Activated naive CD4-positive, alpha-beta T cell (primary cell): ENCODE measurements at places on chromosomes 16 and 17.

- no peak for DNase-seq
Observed at GRCh38 chr17:83177611-83178532, 98.5 kb downstream of the METRNL start.

- no peak for DNase-seq
Observed at GRCh38 chr16:69763599-69763942, 1.4 kb downstream of the WWP2 start.

DNA sequence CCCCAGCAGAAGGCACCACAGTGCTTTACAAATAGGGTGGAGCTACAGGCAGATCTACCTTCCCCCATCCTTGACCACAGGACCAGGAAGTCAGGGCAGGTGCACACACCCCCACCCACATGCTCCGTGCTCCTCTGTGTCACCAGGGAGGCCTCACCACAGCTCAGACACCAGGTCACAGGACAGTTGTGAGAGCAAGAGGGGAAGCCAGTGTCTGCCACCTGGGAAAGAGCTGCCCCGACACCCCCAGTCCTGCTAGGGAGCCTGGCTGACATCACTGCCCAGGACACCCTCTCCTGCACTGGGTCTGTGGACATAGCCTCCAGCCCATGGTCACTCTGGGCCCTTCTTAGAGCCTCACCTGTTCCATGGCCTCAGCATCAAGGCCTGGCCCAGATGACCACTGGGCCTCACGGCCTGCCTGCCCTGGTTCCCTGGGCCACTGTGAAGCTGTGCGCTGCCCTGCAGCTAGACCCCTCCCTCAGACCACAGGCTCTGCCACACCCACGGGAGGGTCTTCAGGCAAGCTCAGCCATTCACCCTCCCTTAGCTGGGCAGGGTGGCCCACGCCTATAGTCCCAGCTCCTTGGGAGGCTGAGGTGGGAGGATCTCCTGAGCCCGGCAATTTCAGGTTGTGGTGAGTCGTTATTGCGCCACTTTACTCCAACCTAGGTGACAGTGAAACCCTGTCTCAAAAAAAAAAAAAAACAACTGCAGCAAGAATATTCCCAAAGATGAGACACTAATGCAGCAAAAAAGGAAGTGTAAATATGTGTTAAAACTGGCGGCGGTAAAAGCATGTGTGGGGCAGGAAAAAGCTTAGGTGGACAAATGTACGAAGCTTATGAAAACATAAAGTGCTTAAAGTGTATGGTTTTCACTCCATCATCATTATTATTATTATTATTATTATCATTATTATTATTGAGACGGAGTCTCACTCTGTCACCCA, 14.2 kb downstream of the POLR3K start:
- no peak for DNase-seq

- DNase-seq, result no peak
Observed at GRCh38 chr16:53626161-53626560, 77.5 kb downstream of the RPGRIP1L start.
